ENCODE measurements at places on chromosomes 2 and 18. TPM values are rescaled to one million over a fixed set of nuclear protein-coding genes. Genes with fewer than 3 reads are reported as not detected.
A peak's percentile ranks its signal among the peaks of the same experiment; 100 is the strongest.

DNA sequence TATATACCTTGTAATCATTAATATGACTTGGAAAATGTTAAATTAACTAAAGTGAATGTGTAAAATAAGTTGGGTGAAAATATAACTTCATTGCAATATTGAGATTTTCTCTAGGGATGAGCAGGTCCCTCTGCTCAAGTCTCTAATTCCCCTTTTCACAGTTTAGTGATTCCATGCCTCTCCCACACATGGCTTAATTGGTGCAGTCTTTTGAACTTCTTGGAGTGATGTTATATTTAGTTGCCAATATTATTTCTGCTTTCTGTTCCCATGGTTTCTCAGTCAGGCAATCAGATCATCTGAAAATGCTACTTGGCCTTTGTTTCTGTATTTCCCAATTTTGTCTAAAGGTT lies 233.7 kb upstream of the SPOPL start:
- no peaks in the 10 kb centered on the region for H3K36me3 ChIP-seq
- H3K4me3 ChIP-seq, result no peak overlapping the region
- no peak overlapping the region for H3K27ac ChIP-seq
- H3K27me3 ChIP-seq, result no peaks in the 10 kb centered on the region
- H3K4me1 ChIP-seq, result no peaks in the 10 kb centered on the region

GRCh38 chr2:237879058-237879430 lies 19.6 kb downstream of the RAMP1 start:
- H3K4me1 ChIP-seq, result peaks cover 14% of the 10 kb centered on the region
- no peak overlapping the region for H3K4me3 ChIP-seq
- no peaks in the 10 kb centered on the region for H3K36me3 ChIP-seq

- H3K27ac ChIP-seq, result no peak overlapping the region
- DNase-seq, result no peak
- H3K4me3 ChIP-seq, result no peak overlapping the region
- H3K27me3 ChIP-seq, result no peaks in the 10 kb centered on the region
- H3K4me1 ChIP-seq, result no peaks in the 10 kb centered on the region
- H3K36me3 ChIP-seq, result no peaks in the 10 kb centered on the region
Observed at GRCh38 chr18:56210520-56210919, 427.9 kb downstream of the TXNL1 start.

GRCh38 chr2:114543236-114543766 lies 100.9 kb downstream of the DPP10 start:
- H3K4me1 ChIP-seq, result peaks cover 5% of the 10 kb centered on the region
- no peaks in the 10 kb centered on the region for H3K27me3 ChIP-seq
- no peaks in the 10 kb centered on the region for H3K36me3 ChIP-seq
- H3K27ac ChIP-seq, result no peak overlapping the region
- DNase-seq, result no peak
- no peak overlapping the region for H3K4me3 ChIP-seq

DNA sequence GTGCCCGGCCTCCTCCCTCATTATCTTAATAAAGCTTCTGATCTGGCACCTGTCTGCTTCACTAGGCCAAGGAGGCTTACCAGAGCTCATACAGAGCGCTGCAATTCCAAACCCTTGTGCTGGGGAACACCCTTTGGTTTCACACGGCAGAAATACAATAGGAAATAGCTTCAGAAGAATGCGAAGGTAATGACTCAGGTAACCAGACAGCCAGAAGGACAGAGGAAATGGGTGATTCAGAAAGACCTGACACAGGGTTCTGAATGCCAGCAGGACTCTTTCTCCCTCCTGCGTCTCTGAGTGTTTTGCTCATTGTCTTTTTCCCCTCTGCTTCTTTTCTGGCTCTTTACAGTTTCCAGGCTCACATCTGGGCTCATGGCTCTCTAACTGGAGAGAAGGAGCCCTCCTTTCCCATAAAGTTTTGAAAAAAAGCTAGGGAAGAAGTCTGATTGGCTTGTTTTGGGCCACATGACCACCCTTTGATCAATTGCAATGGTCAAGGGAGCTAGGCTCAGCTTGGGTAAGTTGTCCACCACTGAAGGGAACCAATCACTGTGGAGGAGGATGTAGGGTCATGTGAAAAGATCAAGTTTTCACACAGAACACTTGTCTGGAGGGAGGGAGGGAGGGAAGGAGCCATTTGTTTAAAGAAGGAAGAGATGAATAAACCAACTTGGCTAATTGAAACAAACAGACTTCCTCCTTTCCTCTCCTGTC lies 90.5 kb upstream of the UPP2 start:
- H3K4me1 ChIP-seq, result peaks cover 8% of the 10 kb centered on the region
- H3K27me3 ChIP-seq, result no peaks in the 10 kb centered on the region
- no peak for DNase-seq

GRCh38 chr2:27690052-27690451 lies 26.4 kb downstream of the SLC4A1AP start:
- H3K4me1 ChIP-seq, result peaks cover 5% of the 10 kb centered on the region
- H3K27ac ChIP-seq, result peak overlapping the region; percentile 77
- no peaks in the 10 kb centered on the region for H3K27me3 ChIP-seq

GRCh38 chr2:7071916-7072556 lies 154.8 kb downstream of the RNF144A start:
- no peaks in the 10 kb centered on the region for H3K36me3 ChIP-seq
- H3K4me3 ChIP-seq, result no peak overlapping the region
- no peak overlapping the region for H3K27ac ChIP-seq
- H3K27me3 ChIP-seq, result no peaks in the 10 kb centered on the region
- no peaks in the 10 kb centered on the region for H3K4me1 ChIP-seq
- no peak for DNase-seq

RNPEPL1 gene
- 58.6 TPM for total RNA-seq

GDF7 gene
- total RNA-seq, result 0.30 TPM

FBLN7 gene
- 0.65 TPM for total RNA-seq

All from psoas muscle (tissue), 8 donors.